ENCODE measurements at places on chromosomes 5 and 9. TPM values are rescaled to one million over a fixed set of nuclear protein-coding genes. Genes with fewer than 3 reads are reported as not detected.

DNA sequence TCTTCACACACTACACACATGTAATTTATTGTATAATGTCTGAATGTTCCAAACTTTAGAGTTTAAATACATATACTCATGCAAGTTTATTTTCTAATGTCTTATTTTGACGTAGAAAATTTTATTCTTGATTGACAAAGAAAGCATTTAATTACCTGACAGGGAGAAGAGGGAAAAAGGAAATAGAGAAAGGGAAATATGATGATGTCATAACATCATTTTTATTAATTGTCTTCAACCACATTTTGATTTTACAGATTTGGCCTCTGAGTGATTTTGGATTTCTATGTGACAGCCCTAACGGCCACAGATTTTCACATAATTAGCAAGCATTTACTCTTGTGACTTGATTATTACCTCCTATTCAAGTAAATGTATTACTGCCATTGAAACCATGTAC is 106.1 kb upstream of the FSTL4 start:
- DNase-seq: no peak

Gene SLC24A2
- total RNA-seq: not detected

DNA sequence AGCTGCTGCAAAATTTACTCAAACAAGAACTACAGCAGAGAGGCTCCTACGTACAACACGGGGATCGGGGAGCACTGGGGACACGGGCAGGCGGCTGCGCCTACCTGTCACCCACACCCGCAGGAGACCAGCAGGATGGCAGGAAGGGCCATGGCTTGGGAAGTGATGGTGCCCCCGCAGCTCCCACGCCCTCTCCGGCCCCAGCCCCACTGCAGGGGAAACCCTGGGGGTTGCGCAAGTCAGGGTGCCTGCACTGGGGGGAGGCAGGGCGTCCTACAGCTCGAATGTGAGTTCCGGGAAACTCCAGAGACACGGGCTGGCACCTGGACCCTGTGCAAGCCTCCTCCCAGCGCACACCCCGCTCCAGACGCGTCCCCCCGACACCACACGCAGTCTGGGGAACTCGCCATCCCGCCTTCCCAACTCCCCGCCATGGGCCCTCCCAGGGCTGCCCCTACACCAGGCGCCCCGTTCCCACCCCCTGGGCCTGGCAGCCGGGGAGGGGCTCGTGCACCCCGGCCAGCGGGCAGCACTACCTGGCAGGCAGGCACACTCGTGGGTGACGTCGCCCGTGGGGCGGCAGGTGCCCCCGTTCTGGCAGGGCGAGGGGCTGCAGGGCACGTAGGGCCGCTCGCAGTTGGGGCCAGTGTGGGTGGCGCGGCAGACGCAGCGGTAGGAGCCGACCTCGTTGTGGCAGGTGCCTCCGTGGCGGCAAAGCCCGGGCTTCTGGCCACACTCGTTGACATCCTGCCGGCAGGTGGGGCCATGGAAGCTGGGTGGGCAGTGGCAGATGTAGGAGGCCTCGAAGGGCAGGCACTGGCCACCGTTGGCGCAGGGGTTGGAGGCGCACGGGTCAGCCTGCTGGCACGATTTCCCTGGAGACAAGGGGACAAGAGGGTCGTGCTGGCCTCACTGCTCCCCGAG is 23.3 kb downstream of the NOTCH1 start:
- DNase-seq: no peak

GRCh38 chr9:96062031-96062430 is 186.5 kb downstream of the ERCC6L2 start:
- DNase-seq: no peak

DNA sequence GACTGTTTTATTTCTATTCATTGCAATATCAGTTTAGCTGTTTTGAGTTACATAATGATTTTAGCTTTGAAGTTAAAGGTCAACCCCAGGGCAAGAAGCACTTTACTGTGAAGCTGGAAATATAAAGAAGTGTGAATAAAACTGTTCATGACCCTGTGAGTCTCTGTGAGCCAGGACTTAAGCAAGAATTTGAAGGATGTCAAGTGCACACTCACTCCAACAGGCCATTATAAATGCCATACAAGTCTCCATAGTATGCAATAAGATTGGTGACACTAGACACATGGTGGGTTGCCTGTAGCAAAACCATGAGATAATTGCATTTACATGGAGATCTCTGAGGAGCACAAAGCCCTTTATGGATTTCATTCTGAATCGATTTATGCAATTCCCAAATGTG is 318.7 kb upstream of the ITGA1 start:
- DNase-seq: no peak

DNA sequence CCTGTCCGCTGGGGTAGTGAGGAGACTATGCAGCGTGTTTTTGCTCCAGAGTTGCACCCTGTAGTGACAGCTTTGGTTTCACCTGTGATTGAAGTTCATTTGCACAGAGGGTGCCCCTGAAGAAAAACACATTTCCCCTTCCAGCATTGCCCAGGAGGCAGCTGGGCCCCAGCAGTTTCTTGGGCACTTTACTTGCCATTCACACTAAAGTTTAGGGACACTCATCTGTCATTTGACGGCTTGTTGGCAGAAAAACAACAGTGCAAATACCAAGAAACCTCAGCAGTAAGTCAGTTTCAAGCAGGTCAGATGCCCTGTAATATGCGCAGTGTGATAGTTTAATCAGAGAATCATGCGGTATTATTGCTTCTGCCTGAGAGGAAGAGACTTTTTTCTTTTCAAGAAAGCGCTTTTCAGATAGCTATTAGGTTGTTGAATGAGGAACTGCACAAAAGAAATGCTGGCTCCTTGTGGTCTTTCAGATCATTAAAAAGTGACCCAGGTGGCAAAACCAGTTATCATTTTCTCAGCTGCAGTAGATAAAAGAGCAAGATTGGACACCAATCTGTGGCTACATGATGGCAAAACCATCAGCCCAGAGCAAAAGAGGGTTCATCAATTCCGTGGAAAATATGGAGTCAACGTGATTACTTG is 136.2 kb upstream of the PUM3 start:
- DNase-seq: no peak

- DNase-seq: no peak
These were observed 111.9 kb downstream of the PDE8B start for GRCh38 chr5:77322406-77322805.

Gene PRUNE2
- total RNA-seq: under 0.01 TPM

DNA sequence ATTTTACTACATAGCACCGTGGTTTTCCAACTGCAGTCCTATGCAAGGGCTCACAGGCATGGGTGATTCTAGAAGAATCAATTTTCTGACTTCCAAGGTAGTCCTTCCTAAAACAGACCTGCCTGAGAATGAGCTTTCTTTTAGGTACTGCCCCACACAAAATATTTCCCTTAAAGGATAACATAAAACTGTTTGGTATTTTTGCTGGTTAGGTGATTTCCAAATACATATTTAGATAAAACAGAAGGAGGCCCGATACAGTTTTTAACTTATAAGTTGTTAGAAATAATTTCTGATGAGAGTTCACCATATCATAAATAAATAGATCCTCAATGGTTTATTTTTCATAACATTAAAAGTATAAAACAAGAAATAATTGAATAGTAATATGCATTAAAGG is 46.4 kb downstream of the COX7C start:
- DNase-seq: no peak

- no peak for DNase-seq
These were observed 13.6 kb upstream of the FAM240B start for GRCh38 chr9:38733503-38733902.

DNA sequence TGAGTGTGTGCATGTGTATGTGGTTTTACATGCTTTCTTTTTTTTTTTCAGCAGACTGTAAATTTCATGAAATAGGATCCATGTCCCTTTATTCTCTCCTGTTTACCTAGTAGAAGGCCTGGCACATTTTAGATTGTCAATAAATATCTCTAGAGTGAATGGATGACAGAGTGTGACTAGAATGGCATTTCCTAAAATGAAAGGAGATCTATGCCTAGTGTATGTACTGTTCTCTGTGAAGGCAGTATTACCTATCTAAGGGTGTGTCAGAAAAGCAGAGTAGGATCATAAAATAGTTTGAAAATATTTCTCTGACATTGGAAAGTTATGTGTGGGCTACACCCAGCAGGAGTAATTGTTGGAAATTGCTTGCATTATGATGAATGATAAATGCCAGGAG is 1876.0 kb upstream of the C9orf72 start:
- no peak for DNase-seq

Gene PCDHA9
- under 0.01 TPM for total RNA-seq

Gene LTC4S
- 0.38 TPM for total RNA-seq

Gene SHISAL2B
- total RNA-seq: not detected

Gene RPP25L
- 45.8 TPM for total RNA-seq

DNA sequence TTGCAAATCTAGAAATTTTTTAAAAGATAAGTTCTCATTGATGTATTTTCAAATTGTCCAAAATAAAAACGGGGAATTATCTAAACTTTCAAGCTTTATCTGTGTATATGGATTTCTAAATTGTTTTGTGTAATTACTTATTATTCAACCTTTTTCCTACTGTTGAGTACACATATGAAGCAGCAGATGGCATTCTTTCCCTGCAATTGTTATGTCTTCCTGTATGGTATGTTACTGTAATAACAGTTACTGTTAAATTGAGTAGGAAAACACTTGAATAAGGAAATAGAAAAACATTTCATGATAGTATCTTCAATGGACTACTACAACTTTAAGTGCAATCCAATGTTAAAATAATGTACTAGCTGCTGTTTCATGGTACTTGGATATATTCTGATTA is 124.8 kb downstream of the RANBP17 start:
- peak; percentile 35 for DNase-seq

DNA sequence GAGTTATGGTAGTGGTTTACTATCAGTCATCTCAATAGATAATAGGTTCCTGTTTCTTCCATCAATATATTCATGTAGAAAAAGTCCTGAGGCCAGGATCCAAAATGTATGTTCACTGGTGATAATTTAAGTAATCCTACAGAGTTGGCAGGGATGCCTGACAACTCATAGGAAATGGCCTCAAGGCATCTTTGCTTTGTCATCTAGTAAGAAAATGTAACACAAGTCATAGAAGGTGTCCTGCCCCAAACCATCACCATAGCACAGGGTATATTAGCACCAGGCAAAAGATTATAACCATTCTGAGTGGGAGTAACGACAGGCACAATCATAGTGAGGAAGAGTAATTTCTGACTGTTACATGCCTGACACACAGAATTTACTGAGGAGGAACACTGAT is 257.0 kb downstream of the TMEM167A start:
- peak; percentile 79 for DNase-seq

Gene ARID3C
- total RNA-seq: 0.26 TPM

All from bronchial epithelial cell (primary cell).